Mesendoderm (in vitro differentiated cells): ENCODE measurements at places on chromosomes 3 and 15.

GRCh38 chr3:5292512-5292911, 105.0 kb downstream of the EDEM1 start:
- DNase-seq = no peak

GRCh38 chr3:145889730-145890129, 271.3 kb downstream of the PLOD2 start:
- DNase-seq = peak; percentile 85

GRCh38 chr3:119557877-119558269, 1.5 kb downstream of the CD80 start:
- no peak for DNase-seq

- no peak for DNase-seq
Observed at GRCh38 chr15:100201376-100202280, 140.1 kb downstream of the ADAMTS17 start.

- DNase-seq = peak; percentile 56
Observed at GRCh38 chr15:71096676-71097075, 18.6 kb upstream of the THSD4 start.

GRCh38 chr15:101538996-101539395, 49.5 kb upstream of the PCSK6 start:
- DNase-seq = no peak

DNA sequence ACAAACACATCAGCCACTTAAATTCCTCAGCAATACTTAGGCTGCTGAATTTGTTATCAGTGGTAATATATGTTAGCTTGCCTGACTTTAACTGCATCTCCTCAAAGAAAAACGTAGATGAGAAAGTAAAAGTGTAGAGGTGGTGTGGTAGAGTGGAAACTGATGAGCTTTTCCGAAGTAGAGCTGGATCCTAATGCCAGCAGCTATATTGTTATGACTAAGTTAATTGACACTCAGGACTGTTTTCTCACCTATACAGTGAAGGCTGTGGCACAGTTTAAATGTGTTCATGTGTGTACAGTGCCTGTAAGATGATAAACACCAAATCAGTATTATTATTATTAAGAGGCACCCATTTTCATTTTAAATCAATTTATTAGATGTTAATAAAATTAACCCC, 174.9 kb downstream of the TNIK start:
- DNase-seq = no peak

GRCh38 chr3:37041546-37042195, 48.4 kb downstream of the MLH1 start:
- no peak for DNase-seq

DNA sequence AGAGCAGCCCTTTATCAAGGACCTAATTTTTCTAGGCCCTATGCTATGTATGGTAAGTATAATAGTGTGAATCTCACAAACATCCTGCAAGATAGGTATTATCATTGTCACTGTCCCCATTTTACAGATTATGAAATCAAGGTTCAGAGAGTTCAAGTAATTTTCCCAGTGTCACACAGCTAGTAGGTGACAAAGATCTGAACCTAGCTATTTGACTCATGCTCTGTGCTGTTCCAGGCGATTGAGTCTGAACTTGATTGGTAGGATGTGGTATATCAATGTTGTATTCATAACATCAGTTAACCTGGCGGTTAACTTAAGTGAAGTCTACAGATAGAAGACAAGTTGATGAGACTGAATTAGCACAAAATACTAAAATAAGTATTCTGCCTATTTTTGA, 229.9 kb downstream of the CHST2 start:
- DNase-seq = no peak

- DNase-seq = peak; percentile 57
Observed at GRCh38 chr15:101349047-101349951, 54.3 kb upstream of the SNRPA1 start.

DNA sequence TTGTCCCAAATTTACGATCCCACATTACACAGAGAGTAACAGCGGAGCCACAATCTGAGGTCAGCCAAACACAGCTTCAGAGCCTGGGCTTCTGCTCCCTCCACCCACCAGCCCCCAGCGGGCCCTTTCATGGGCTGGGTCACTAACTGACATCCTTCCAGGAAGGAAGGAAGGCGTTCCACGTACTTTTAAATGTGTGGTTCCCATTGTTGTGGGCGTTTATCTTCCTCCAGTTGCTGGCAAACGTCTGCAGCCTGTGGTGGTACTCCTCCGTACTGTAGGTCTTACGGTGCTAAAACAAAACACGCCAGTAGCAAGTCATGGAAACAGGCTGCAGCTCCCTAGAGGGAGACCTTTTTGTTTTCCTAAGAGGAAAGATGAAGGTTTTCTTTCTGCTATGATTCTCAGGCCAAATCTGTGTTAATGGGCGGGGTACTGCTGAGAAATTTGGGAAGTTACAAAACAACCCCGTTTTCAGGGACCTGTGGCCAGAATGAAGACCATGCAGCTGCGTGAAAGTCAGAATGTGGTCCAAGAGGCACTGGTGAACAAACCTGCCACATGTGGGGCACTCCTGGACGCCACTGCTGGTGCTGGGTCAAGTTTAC, 7.6 kb downstream of the CTSH start:
- no peak for DNase-seq

DNA sequence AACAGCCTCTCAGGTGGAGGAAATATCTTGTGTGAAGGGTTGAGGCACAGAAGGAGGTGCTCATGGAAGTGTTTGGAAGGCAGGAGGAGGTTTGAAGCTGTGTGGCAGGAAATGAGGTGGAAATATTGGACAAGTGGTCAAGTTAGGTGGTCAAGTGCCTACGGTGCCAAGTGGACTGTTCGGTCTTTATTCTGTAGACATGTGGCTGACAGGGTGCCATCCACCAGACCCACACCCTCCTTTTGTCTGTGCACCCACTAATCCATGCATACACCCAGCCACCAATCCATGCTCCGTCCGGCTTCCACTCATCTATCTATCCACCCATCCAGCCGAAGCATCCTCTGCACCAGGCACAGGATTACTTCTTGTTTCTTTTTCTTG, 2.2 kb downstream of the SLC6A20 start:
- no peak for DNase-seq

DNA sequence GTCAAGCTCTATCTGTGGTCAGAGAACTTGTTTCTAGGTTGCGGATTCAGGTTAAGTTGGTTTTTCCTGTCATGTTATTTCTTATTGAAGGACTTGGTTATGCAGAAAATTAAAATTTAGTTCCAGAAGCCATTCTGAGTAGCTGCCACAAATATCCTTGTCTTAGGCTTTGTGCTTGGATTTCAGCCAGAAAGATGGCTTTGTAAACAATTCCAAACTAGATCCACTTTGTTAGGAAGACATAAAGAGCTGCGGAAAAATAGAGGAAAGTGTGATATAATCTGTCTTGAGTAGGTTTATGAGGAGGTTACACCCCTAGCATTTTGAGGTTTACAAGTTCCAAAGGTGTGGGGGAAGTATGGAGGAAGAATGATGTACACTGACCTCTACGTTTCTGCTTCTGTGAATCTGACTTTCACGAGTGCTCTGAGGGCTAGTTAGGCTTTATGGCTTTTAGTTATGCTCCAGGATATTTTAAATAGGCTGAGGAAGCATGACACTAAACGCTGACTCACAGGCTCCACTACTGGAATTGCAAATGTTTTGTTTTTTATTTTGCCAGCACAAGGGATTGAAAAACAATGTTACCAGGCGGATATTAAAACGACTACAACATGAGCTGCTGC, 46.3 kb upstream of the UTS2B start:
- no peak for DNase-seq

DNA sequence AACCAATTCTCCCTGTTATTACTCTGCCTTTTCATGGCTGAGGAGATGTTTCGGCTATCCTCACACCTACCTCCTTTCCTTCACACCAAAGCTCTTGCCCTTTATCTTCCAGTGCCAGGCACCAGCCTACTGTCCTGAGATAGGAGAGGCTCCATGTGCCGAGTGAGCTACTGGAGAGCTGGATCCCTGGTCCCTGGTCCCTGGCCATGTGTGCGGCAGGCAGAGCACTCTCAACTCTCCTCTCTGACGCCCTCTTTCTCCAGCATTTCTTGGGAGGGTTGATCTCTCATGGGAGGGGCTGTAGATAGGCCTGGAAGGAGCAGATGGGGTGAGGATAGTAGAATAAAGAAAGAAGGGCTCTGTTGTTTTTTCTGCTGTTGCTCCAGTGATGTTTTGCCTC, 277.1 kb upstream of the UMPS start:
- peak; percentile 28 for DNase-seq

- DNase-seq = no peak
Observed at GRCh38 chr3:30681649-30682211, 75.3 kb downstream of the TGFBR2 start.

GRCh38 chr15:41809121-41809520, 18.8 kb upstream of the JMJD7 start:
- peak; percentile 37 for DNase-seq

DNA sequence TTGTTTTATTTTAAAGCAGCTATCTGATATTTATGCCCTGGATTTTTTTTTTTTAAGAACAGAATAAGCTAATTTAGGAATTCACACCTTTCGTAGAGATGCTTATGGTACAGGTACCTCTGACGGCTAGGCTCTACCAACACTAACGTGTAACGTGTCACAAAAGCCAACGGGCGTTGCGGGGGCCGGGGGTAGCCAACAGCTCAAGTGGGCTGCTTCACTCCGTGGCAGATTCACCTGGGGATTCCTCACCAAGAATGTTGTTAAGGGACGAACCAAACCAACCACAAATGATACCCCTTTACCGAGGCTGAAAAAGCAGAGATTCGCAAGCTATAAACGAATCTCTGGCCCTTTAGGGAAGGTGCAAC, 1.0 kb downstream of the TMCC1 start:
- no peak for DNase-seq

DNA sequence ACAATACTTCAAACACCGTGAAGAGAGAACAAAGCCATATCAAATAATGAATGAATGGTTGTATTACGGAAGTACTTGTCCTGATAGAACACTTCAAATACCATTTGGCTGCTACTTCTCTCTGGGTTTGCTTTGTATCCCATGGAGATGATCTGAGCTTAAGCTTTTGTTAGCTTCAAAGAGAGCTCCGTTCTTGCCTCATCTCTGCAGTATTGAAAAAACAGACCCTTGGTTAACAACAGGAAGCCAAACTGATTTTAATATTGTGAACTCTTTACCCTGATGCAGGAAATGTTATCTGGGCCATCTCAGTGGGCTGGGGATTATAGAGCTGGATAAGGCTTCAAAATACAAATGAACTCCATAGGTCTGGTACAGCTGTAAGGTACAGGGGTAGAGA, 101.0 kb downstream of the CHL1 start:
- DNase-seq = peak; percentile 34

DNA sequence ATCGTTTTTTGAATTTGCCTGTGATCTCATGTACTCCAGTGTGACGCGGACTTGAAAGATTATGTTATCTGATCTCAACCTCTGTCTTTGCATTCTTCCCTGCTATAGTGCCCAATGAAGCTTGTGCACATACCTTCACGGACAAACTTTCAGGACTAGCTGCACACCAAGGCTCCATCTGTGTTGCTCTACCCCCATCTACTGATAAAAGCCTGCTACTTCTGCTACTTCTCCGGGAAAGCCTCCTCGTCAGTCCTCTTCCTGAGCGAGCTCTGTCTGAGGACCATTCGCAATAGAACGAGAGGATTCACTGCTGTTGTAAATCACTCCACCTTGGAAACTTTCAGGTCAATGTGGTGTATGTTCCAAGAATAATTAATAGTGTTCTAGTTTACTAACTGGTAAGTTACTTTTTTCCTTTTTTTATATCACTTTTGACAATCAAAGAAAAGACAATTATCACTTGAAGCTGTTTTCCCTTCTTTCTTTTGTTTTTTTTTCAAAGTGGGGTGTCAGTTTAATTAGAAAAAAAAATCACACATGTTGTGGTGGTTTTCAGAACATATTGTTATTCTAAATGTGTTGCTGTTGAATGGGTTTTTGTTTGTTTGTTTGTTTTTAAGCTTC, 217.6 kb downstream of the ARRDC4 start:
- peak; percentile 81 for DNase-seq

DNA sequence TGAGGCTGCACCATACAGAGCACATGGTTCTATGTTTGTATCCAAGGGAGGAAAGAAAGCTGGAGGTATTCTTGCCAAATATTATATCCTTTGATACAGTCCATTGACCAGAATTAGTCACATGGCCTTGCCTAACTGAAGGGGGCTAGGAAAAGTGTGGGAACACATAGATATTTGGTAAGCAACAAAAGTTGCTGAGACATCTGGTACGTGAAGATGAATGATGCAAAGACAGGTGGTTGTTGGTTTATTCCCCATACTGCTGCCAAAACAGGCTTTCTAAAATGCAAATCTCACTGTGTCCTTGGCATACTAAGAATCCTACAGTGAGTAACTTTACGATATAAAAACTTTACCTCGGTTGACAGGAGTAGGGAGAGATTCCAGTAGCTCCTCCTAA, 162.2 kb downstream of the VGLL3 start:
- no peak for DNase-seq

DNA sequence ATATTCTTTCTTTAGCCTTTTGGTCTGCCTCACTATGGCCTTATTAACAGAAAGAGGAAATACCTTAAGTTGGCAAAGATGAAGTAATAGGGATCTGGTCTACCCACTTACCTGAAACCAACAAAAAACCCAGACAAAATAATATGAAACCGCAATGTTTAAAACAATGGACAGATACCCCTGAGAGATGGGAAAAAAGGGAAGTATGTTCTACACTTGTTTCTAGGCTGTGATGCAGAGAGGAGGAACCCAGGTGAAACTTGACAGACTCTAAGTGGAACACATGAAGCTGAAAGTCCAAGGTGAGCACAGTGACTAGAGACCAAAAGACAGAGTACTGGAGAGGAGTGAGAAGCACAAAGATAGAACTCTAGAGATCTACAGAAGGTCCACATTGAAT, 78.4 kb downstream of the NR2E3 start:
- no peak for DNase-seq

DNA sequence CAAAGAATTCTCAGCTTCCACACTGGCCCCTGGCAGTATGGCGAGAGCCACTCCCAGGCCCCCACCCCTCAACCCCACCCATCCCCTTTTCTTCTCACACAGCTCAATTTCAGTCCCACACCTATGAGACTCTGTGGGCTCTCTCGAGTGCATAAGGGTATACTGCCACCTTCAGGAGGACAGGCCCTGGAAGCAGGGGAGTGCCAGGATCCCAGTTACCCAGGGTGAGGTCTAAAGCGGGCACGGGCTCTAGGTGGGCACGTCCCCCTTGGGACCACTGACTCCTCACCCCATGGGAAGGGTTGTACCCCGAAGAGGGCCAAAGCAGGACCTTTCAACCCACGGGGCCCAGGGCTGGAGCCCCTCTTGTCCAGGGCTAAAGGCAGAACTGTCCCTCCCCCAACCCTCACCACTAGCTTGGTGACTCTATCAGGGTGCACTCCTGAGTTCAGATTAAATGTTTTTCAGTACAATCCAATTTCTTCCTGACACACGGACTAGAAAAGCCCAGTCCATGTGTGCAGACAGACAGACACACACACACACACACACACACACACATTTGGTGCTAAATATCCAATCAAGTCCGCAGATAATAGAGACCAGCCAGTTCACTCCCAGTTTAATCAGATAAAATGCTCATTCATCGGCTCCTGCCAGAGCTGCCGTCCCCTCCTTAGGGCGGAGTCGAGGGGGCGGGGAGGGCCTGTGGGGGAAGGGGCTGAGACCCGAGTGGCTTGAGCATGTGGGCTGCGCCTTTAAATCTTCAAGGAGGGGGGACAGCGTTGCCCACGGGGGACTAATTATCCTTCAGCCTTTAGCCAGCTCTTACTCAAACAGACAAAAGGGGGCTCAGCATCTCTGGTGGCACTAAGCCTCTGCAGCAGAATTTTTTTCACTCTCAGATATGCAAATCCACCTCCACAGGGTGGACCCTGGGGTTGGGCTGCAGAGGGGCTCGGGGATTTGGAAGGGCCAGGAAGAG, 59.3 kb downstream of the CYP11A1 start:
- peak; percentile 82 for DNase-seq

GRCh38 chr15:101694261-101694660, 30.0 kb downstream of the TARS3 start:
- peak; percentile 43 for DNase-seq

GRCh38 chr3:55554634-55555425, 67.7 kb upstream of the WNT5A start:
- peak; percentile 54 for DNase-seq
